ENCODE measurements at places on chromosomes 5 and 9. TPM values are rescaled to one million over a fixed set of nuclear protein-coding genes. Genes with fewer than 3 reads are reported as not detected.

Gene TAF11L5
- not detected for total RNA-seq

DNA sequence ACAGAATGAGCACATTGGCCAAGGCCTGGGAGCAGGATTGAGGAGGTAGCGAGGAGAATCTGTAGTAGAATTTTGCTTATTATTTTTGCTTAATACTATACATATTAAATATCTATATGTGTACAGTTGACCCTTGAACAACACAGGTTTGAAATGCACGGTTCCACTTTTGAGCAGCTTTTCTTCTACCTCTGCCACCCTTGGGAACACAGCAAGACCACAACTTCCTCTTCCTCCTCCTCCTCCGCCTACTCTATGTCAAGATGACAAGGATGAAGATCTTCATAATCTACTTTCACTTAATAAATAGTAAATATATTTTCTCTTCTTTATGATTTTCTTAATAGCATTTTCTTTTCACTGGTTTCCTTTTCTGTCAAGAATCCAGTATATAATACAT, 541.4 kb downstream of the KCTD16 start:
- no peak for DNase-seq
- H3K27me3 ChIP-seq, result no peaks in the 10 kb centered on the region
- no peaks in the 10 kb centered on the region for H3K36me3 ChIP-seq
- no peaks in the 10 kb centered on the region for H3K4me1 ChIP-seq
- H3K4me3 ChIP-seq, result no peak overlapping the region

GRCh38 chr5:45862763-45863162, 166.6 kb upstream of the HCN1 start:
- no peaks in the 10 kb centered on the region for H3K4me1 ChIP-seq
- H3K4me3 ChIP-seq, result no peak overlapping the region
- H3K36me3 ChIP-seq, result no peaks in the 10 kb centered on the region
- no peak overlapping the region for H3K27ac ChIP-seq

DNA sequence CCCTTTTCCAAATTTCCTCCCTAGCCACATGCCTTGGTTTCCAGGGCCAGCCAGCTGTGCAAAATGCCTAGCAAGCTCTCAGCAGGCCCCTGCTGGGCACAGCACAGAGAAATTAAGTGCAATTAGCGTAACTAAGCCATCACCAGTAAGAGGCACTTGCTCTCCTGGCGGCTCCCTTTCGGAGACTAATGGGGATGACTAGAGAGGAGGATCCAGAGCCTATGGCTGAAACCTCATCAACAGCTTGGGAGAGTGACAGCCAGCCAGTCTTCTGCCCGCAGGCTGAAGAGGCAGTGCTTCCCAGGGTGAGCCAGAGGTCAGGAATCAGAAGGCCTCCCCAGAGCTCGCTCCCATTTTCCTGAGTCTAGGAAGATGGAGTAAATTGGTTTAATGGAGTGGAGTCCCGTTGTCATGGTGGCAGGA, 108.4 kb downstream of the KCNIP1 start:
- H3K4me3 ChIP-seq, result no peak overlapping the region
- DNase-seq, result no peak
- no peak overlapping the region for H3K27ac ChIP-seq
- no peaks in the 10 kb centered on the region for H3K27me3 ChIP-seq

GRCh38 chr5:72709341-72709740, 107.1 kb upstream of the TNPO1 start:
- H3K36me3 ChIP-seq, result no peaks in the 10 kb centered on the region
- no peaks in the 10 kb centered on the region for H3K4me1 ChIP-seq

Gene C9
- total RNA-seq, result not detected

GRCh38 chr9:135714242-135715055, 12.5 kb downstream of the KCNT1 start:
- no peaks in the 10 kb centered on the region for H3K4me1 ChIP-seq
- no peak overlapping the region for H3K27ac ChIP-seq
- H3K4me3 ChIP-seq, result no peak overlapping the region
- no peak for DNase-seq

DNA sequence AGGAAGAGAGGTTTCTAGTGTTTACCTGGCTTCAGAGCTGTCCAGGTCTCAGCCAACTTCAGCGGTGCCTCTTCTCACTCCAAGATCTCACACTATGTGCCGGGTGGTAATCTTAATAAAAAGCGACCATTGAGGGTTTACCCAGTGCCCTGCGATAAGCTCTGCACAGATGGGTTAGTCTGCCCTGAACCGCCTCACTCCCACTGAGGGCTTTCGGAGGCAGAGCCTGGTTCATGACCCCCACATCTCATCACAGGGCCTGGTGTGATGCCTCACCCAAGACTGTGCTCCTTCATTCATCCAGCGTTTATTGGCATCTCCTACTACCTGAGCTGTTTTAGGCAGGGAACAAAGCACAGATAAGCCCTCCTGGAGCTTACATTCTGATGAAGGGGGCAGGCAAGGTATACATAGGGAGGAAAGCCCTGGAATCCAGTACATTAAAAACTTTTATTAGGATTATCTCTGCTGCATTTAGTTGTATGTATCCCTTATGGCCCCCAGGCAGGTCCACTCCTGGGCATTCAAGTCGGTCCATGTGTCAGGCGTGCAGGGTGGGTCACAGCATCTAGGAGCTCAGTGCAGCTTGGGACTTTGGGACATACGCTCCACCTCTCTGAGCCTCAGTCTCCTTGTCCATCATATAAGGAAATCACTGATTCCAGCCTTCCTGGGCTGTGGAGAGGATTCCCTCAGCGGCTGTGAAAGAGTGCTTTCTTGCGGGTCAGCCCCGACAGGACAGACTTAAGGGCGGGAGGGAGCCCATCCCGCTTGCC, 613 bp upstream of the COL15A1 start:
- no peak for DNase-seq
- H3K27ac ChIP-seq, result peak overlapping the region; percentile 84
- peaks cover 5% of the 10 kb centered on the region for H3K27me3 ChIP-seq
- peak overlapping the region; percentile 70 for H3K4me3 ChIP-seq

Gene PCDH12
- total RNA-seq, result 7.9 TPM

DNA sequence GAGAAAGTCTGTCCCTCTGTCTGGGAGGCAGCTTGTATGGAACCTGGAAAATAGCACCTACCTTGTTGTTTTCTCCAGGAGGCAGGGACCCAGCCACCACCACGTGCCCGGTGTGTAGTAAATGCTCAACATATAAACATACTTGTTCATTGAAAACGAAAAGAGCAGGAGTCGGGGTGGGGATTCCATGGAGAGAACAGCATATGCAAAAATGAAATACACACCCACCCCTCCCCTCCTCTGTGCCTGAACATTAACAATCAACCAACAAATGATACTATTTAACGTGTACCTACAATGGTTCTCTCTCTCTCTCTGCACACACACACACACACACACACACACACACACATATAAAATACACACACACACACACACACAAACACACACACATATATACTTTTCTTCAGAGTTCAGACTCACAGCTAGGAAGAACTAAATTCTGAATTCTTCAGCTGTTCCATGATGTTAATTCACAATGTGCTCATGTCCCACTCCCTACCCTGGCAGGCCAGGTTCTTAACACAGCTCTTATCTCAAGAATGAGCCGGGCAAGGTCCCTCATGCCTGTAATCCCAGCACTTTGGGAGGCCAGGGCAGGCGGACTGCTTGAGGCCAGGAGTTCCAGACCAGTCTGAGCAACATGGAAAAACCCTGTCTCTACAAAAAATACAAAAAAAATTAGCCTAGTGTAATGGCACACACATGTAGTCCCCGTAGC, 16.3 kb upstream of the DENND1A start:
- H3K4me1 ChIP-seq, result no peaks in the 10 kb centered on the region
- H3K27me3 ChIP-seq, result no peaks in the 10 kb centered on the region
- no peak overlapping the region for H3K4me3 ChIP-seq
- H3K36me3 ChIP-seq, result no peaks in the 10 kb centered on the region

GRCh38 chr5:95729115-95730010, 1.8 kb upstream of the RHOBTB3 start:
- no peak for DNase-seq
- peak overlapping the region; percentile 92 for H3K27ac ChIP-seq
- no peaks in the 10 kb centered on the region for H3K36me3 ChIP-seq
- H3K4me3 ChIP-seq, result no peak overlapping the region
- peaks cover 5% of the 10 kb centered on the region for H3K4me1 ChIP-seq

Gene CAMK2A
- total RNA-seq, result 15.3 TPM

Gene UTP15
- total RNA-seq, result 11.4 TPM

- H3K4me3 ChIP-seq, result no peak overlapping the region
- H3K36me3 ChIP-seq, result no peaks in the 10 kb centered on the region
- H3K27me3 ChIP-seq, result peaks cover 23% of the 10 kb centered on the region
- H3K4me1 ChIP-seq, result no peaks in the 10 kb centered on the region
Observed at GRCh38 chr5:2332521-2332920, 419.0 kb downstream of the IRX2 start.
